Right atrium auricular region (tissue), 2 donors: ENCODE measurements at places on chromosomes 16 and 17. TPM values are rescaled to one million over a fixed set of nuclear protein-coding genes. Genes with fewer than 3 reads are reported as not detected.

HS3ST2 gene
- 1.6 TPM for total RNA-seq

DNA sequence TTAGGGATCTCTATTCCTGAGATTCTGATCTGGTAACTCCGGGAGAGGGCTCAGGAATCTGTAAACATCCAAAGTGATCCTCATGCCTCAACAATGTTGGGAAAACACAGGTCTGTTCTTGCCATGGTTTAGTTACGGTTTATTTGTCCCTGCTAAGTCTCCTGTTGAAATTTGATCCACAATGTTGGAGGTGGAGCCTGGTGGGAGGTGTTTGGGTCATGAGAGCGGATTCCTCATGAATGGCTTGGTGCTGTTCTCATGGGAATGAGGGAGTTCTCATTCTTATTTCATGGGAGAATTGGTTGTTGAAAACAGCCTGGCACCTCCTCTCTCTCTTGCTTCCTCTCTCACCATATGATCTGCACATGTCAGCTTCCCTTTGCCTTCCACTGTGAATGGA, 608.6 kb upstream of the GOT2 start:
- H3K36me3 ChIP-seq, result no peaks in the 10 kb centered on the region
- DNase-seq, result no peak
- no peaks in the 10 kb centered on the region for H3K27me3 ChIP-seq
- no peaks in the 10 kb centered on the region for H3K4me1 ChIP-seq
- no peak overlapping the region for H3K27ac ChIP-seq

GRCh38 chr17:48678141-48678971, 44.0 kb downstream of the PRAC1 start:
- H3K4me1 ChIP-seq, result no peaks in the 10 kb centered on the region
- no peaks in the 10 kb centered on the region for H3K27me3 ChIP-seq
- no peaks in the 10 kb centered on the region for H3K36me3 ChIP-seq
- DNase-seq, result peak; percentile 58
- H3K27ac ChIP-seq, result no peak overlapping the region

GRCh38 chr16:2852003-2852730, 5.8 kb downstream of the PRSS22 start:
- H3K27me3 ChIP-seq, result no peaks in the 10 kb centered on the region
- H3K4me3 ChIP-seq, result no peak overlapping the region
- no peaks in the 10 kb centered on the region for H3K36me3 ChIP-seq
- H3K4me1 ChIP-seq, result no peaks in the 10 kb centered on the region

DNA sequence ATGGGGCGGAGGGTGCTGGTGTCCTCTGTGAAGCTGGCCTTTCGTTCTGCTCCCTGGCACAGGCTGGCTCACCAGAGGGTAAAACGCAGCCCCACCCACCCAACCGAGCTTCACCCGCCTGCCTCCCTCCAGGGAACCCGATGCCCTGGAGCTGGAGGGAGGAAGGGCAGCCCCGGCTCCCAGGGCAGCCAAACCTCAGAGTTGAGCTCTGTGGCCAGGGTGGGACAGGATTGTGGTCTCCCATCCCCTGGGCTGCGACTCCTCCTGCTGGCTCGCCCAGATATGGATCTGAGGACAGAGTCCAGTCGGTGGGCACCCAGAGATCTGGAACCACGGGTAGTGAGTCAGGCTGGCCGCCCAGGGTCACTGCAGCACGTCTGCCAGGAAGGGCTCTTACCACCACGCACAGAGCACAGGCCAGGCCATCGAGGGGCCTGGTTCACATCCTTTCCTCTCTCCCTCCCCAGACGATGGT, 42.6 kb upstream of the CHMP6 start:
- H3K36me3 ChIP-seq, result peaks cover 30% of the 10 kb centered on the region
- no peak overlapping the region for H3K27ac ChIP-seq
- H3K4me1 ChIP-seq, result no peaks in the 10 kb centered on the region
- DNase-seq, result no peak

DNA sequence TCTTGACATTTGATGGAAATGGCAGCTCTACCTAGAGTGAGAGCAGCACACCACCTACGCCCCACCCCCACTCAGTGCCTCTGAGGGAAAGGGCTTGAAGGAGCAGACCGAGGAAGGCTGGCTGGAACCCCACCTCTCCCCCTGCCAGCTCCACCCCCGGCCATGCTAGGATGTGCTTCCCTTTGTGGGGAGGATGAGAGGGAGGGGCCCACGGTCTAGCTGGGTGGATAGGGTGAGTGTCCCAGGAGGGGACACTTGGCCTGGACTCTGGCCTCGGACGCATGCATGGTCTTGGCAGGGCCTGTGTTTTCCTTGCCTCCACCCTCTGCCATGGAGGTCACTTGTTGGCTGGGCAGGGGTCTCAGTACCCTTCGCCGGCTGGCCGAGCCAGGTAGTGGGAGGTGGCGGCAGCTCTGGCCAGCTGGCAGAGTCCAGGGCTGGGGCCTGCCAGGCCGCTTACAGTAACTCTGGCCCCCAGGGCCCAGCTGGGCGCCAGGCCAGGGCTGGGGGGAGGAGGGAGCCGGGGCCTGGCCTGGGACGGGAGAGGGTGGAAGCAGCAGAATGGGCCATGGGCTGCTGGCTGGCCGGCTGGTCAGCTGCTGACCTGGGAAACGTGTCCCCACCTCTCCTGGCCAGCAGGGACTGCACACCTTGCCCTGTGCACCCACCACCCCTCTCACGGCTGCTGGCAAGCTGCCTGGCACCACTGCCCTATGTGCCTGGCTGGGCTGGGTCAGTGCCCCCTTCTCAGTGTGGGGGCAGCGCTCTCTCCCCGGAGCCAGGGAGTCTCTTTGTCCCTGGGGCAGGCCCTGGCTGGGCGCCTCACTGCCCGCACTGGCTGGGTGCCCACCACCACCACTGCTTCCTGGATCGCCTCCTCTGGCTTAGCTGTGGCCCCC, 23.0 kb downstream of the RARA start:
- DNase-seq, result peak; percentile 90
- H3K27ac ChIP-seq, result peak overlapping the region; percentile 89
- no peaks in the 10 kb centered on the region for H3K4me1 ChIP-seq
- H3K36me3 ChIP-seq, result peaks cover 7% of the 10 kb centered on the region
- peak overlapping the region; percentile 24 for H3K4me3 ChIP-seq

KRTAP4-4 gene
- total RNA-seq, result not detected

GRCh38 chr16:63461248-63461841, 1425.1 kb upstream of the CDH8 start:
- no peak overlapping the region for H3K27ac ChIP-seq
- no peaks in the 10 kb centered on the region for H3K4me1 ChIP-seq
- no peaks in the 10 kb centered on the region for H3K36me3 ChIP-seq
- H3K4me3 ChIP-seq, result no peak overlapping the region
- DNase-seq, result no peak

GRCh38 chr17:28397687-28398279, 8.2 kb downstream of the SLC46A1 start:
- no peak for DNase-seq
- no peak overlapping the region for H3K4me3 ChIP-seq
- H3K36me3 ChIP-seq, result peaks cover 12% of the 10 kb centered on the region
- H3K27ac ChIP-seq, result no peak overlapping the region
- no peaks in the 10 kb centered on the region for H3K27me3 ChIP-seq
- peaks cover 12% of the 10 kb centered on the region for H3K4me1 ChIP-seq

DNA sequence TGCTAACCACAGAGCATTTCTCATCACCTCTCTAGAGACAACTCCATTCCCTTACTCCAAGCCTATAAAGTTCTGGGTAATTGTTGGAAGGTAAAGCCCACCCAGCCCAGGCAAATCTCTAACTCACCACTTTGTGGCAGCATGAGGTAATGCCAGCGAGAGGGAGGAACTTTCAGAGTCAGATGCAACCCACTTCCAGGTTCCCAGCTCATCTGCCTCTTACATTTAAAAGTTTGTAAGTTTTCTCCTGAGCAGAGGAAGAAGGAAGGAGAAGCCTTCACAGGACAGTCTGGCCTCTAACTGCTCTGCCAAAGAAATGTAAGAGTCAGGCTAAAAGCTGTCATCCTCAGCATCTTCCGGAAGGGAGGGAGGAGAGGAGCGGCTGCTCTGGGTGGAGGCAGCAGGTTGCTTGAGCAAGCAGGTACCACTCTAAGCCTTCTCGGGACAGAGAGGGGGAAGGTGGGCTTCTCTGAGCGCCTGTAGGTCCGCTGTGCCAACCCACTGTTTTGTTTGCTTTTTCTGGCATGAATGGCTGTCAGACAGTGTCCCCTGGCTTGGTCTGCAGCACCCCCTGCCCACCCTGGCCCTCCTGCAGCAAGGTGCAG, 1.0 kb downstream of the ZNF319 start:
- H3K36me3 ChIP-seq, result peaks cover 37% of the 10 kb centered on the region
- H3K27ac ChIP-seq, result peak overlapping the region; percentile 94
- DNase-seq, result no peak
- H3K4me1 ChIP-seq, result peaks cover 38% of the 10 kb centered on the region
- H3K27me3 ChIP-seq, result no peaks in the 10 kb centered on the region

DNA sequence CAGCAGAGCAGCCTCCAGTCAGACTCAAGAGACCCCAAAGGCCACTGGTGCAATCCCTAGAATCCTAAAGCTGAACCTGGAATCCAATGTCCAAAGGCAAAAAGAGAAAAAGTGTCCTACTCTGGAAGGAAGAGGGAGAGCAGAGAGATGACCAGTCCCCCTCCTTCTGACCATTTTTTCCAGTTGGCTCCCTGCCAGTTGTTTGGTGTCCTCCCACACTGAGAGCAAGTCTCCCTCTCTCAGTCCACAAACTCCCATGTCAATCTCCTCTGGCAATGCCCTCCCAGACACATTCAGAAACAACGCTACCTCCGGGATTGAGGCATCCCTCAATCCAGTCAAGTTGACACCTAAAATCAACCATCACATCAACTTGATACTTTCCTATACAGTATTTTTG, 4.3 kb upstream of the CLEC19A start:
- no peaks in the 10 kb centered on the region for H3K4me1 ChIP-seq
- H3K36me3 ChIP-seq, result no peaks in the 10 kb centered on the region
- no peaks in the 10 kb centered on the region for H3K27me3 ChIP-seq
- no peak overlapping the region for H3K4me3 ChIP-seq
- no peak for DNase-seq

- DNase-seq, result no peak
- H3K4me1 ChIP-seq, result no peaks in the 10 kb centered on the region
- no peaks in the 10 kb centered on the region for H3K27me3 ChIP-seq
- no peaks in the 10 kb centered on the region for H3K36me3 ChIP-seq
- no peak overlapping the region for H3K27ac ChIP-seq
These were observed 62.1 kb downstream of the PRKCA start for GRCh38 chr17:66364508-66364907.

PLCD3 gene
- total RNA-seq, result 156 TPM

CNGB1 gene
- total RNA-seq, result not detected

- H3K27me3 ChIP-seq, result no peaks in the 10 kb centered on the region
- H3K36me3 ChIP-seq, result peaks cover 45% of the 10 kb centered on the region
- H3K4me3 ChIP-seq, result no peak overlapping the region
- H3K4me1 ChIP-seq, result peaks cover 61% of the 10 kb centered on the region
- no peak for DNase-seq
- H3K27ac ChIP-seq, result no peak overlapping the region
These were observed 1.0 kb upstream of the SIRT7 start for GRCh38 chr17:81918832-81919545.

ACSM2A gene
- not detected for total RNA-seq

- no peak within 1 kb of the TSS for H3K27ac ChIP-seq
- H3K4me1 ChIP-seq, result peaks cover 15% of the 10 kb centered on the region
- H3K36me3 ChIP-seq, result no peaks in the 10 kb centered on the region
- peak within 1 kb of the TSS; percentile 20 for H3K4me3 ChIP-seq
- peaks cover 14% of the 10 kb centered on the region for H3K27me3 ChIP-seq
These were observed at the start of gene HS3ST3A1 for GRCh38 chr17:13601776-13602551. Gene HS3ST3A1 (minus strand): TSS chr17:13601929. CDS start chr17:13601129, 800 bp downstream.

- no peak overlapping the region for H3K4me3 ChIP-seq
- H3K27ac ChIP-seq, result no peak overlapping the region
- H3K4me1 ChIP-seq, result no peaks in the 10 kb centered on the region
- no peaks in the 10 kb centered on the region for H3K27me3 ChIP-seq
- H3K36me3 ChIP-seq, result no peaks in the 10 kb centered on the region
These were observed 13.3 kb upstream of the YWHAE start for GRCh38 chr17:1413281-1413791.

- no peak overlapping the region for H3K27ac ChIP-seq
- H3K4me1 ChIP-seq, result no peaks in the 10 kb centered on the region
- H3K27me3 ChIP-seq, result no peaks in the 10 kb centered on the region
- no peak for DNase-seq
- peaks cover 98% of the 10 kb centered on the region for H3K36me3 ChIP-seq
These were observed 55.6 kb downstream of the TMC6 start for GRCh38 chr17:78072961-78073360.

DNA sequence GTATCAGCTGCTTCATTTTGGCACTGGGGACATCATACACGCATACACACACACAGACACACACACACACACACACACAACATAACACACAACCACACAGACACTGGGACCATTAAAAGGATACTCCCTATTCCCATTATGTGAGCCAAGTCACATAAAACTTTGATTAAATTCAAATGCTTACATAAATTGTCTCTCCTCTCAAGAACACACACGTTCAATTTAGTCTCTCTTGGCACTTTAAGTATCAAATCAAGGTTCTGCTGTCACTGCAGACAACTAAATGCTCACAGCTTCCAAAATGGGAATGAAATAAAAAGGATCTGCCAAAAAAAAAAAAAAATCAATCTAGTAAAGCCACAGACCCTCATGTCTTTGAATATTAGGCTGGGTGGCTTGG, 184.9 kb downstream of the RBFOX1 start:
- H3K27ac ChIP-seq, result no peak overlapping the region
- no peaks in the 10 kb centered on the region for H3K36me3 ChIP-seq
- no peak for DNase-seq
- no peak overlapping the region for H3K4me3 ChIP-seq
- H3K27me3 ChIP-seq, result no peaks in the 10 kb centered on the region

GRCh38 chr17:72735592-72735991, 356.9 kb downstream of the SLC39A11 start:
- no peak overlapping the region for H3K4me3 ChIP-seq
- no peaks in the 10 kb centered on the region for H3K27me3 ChIP-seq
- no peak overlapping the region for H3K27ac ChIP-seq
- H3K36me3 ChIP-seq, result no peaks in the 10 kb centered on the region

GRCh38 chr17:17765359-17766076, 71.3 kb downstream of the SREBF1 start:
- no peaks in the 10 kb centered on the region for H3K27me3 ChIP-seq
- DNase-seq, result no peak
- no peak overlapping the region for H3K4me3 ChIP-seq
- H3K36me3 ChIP-seq, result no peaks in the 10 kb centered on the region

WFIKKN1 gene
- total RNA-seq, result 0.71 TPM

DNA sequence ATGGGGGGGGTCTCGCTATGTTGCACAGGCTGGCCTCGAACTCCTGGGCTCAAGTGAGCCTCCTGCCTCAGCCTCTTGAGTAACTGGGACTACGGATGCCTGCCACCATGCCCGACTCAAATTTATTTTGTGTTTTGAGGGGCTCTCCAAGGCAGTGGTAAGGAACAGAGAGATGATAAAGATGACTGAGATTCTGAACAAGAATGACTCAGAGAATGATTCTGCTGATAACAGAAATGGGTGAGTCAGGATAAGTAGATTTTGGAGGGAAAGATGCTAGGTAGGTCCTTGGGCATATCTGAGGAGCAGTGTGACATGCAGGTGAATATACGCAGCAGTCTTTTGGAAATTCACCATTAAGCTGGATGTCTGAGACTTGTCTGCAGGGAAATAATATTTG, 2.6 kb downstream of the TMEM220 start:
- H3K27me3 ChIP-seq, result no peaks in the 10 kb centered on the region
- no peak overlapping the region for H3K27ac ChIP-seq
- H3K36me3 ChIP-seq, result no peaks in the 10 kb centered on the region
- no peaks in the 10 kb centered on the region for H3K4me1 ChIP-seq

- no peak overlapping the region for H3K27ac ChIP-seq
- no peaks in the 10 kb centered on the region for H3K27me3 ChIP-seq
- no peak overlapping the region for H3K4me3 ChIP-seq
- peaks cover 7% of the 10 kb centered on the region for H3K4me1 ChIP-seq
- no peaks in the 10 kb centered on the region for H3K36me3 ChIP-seq
- no peak for DNase-seq
These were observed 13.0 kb downstream of the C16orf87 start for GRCh38 chr16:46817961-46818360.

- H3K4me3 ChIP-seq, result no peak overlapping the region
- H3K36me3 ChIP-seq, result no peaks in the 10 kb centered on the region
- no peak overlapping the region for H3K27ac ChIP-seq
- H3K27me3 ChIP-seq, result no peaks in the 10 kb centered on the region
These were observed 190.3 kb downstream of the CPPED1 start for GRCh38 chr16:12613131-12613991.
